H4 (cell line): ENCODE measurements at places on chromosomes 5 and 9. TPM values are rescaled to one million over a fixed set of nuclear protein-coding genes. Genes with fewer than 3 reads are reported as not detected.
A peak's percentile ranks its signal among the peaks of the same experiment; 100 is the strongest.

- DNase-seq, result no peak
Measured at GRCh38 chr5:921456-922435, 29.1 kb downstream of the TRIP13 start.

- DNase-seq, result no peak
Measured at GRCh38 chr5:82785882-82786509, 291.2 kb downstream of the TMEM167A start.

GRCh38 chr5:149274939-149275338 lies 3.3 kb downstream of the AFAP1L1 start:
- DNase-seq, result no peak

GRCh38 chr5:152595405-152595804 lies 190.3 kb upstream of the NMUR2 start:
- no peak for DNase-seq

DNA sequence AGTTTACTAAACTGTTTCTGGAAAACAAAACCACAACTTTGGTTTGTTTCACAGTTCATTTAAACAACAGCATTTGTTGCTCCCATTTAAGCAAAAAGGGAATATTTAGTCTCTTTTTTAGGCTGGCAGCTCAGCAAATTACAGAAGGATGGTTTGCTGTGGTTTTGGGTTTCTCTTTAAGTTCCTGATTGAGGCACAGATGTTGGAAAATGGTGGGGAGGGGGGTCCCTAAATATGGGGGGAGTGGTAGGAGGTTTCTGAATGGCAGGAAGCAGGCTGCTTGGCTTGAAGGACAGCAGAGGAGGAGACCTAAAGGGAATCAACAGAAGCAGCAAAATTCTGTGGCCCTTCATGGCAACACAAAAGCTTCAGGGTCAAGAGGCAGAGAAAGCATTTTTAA lies 263.4 kb downstream of the ZSWIM6 start:
- DNase-seq, result no peak

DNA sequence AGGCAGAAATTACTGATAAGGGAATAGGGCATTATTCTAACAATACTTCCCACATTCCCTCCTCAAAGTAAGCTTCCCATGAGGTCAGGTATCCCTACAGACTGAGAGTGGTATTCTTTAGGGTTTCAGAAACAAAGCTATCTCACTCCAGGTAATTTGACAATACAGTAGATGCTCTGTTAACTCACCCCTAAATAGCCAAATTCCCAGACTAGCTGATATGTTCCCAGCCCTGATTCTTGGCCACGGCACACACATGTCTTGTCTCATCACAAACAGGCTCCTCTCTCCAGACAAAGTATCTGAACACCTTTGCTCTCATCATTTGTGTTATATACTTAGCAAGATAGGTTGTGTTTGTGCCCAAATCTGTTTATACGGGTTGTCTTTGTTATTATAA lies 139.9 kb downstream of the ZNF608 start:
- no peak for DNase-seq

DNA sequence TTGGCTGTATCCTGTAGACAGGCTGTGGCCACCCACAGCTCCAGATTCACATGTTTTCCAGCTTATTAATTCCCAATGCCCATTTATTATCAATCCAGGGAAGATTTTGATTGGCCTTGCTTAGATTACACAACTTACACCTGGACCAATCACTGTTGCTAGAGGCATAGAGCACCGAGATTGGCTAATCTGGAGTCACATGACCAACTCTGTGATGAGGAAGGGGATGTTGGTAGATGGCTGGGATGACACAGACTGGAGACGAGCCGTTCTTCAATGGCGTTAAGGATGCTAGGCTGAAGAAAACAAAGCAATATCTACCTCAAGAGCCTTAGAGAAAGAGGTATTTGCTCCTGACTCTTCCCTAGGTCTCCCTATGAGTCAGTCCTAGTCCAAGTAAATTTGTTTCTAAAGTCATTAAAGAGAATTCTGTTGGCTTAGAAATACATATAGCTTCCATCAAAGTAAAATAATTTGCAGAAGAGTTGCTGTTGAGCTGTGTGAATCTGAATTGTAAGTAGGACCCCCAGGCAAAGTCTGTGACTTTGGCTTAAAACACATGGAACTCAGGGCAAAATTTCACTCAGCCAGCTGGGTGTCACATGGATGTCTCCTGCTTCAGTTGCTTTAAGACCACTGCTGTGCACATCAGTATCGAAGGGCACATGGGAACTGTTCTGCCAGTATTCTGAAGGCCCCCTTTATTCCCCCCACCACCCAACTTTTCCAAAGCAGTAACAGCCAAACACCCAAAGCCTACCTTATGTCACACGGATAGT lies 326.4 kb upstream of the KLF4 start:
- no peak for DNase-seq

GRCh38 chr9:73077625-73078030 lies 74.0 kb upstream of the ANXA1 start:
- DNase-seq, result no peak

DNA sequence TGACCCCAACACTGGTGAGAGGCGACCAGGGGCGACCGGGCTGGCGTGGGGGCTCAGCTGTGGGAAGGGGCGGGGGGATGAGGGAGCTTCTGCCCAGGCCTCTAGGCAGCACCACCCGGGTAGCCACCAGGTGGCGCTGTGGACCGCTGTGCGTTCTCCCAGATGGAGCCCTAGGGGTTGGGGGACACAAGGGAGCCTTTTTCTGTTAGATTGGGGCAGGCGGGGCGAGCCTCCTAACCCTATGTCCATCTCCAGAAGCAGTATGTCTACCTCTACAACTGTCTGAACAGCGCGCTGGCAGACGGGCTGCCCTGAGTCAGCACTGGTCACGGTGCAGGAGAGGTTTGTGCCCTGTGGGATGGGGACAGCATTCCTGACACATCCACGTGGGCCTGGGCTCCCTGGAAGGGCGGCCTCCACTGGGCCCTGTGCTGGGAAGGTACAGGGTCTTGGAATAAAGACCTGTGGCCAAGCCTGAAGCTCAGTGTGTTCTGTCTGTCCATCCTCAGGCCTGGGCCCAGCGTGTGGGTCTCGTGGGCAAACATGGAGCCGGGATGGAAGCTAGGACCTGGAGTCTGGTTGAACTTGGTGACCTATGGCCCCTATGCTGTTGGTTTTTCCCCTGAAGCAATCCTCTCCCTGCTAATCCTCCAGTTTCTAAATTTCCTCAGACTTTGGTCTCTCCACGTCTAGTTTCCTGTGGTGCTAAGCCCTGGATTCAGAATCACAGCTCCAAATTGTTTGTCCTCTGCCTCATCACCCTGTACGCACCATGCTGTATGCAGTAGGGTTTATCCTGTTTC lies 23.1 kb upstream of the SPTLC1 start:
- DNase-seq, result peak; percentile 32

DNA sequence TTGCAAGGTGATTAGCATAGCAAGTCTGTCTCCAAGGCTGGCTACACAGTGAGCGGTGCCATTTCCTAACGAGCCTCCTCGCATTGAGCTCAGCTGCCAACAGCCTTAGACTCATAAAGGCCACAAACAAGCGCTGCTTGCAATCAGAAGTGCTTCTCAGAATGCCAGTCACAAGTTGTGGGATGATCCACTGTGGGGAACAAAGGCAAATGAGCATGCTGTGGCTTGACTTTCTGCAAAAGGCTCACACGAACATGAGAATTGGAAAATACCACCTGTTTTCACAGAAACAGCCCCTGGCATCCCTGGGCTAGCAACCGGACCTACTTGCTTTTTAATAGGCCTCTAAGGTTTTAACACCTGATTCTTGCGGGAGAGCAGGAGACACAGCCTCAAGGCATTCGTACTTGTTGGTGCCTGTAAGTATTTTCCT lies 215.5 kb downstream of the FANCC start:
- DNase-seq, result no peak

- no peak for DNase-seq
Measured at GRCh38 chr5:124630767-124631704, 115.4 kb downstream of the ZNF608 start.

DNA sequence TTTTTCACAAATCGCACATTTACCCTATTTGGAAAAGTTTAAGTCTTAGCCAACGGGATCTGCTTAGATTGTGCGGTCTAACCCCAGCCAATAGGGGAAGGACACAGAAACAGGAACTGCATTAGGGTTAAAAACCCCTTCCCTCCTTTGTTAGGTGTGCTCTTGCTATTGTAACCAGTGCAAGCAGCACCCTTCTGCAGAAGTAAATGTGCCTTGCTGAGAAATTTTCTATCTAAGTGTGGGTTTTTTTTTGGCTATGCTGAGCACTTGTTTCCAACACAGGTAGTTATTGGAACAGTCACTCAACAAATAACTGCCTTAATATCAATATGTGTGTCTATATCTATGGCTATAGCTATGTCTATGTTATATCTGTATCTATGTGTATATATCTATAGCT lies 190.0 kb downstream of the TRIM32 start:
- no peak for DNase-seq

Gene WNK2
- 0.02 TPM in 1 of 2 replicates, not detected in the other for total RNA-seq

Gene TMEM250
- total RNA-seq, result 12.5 and 20.3 TPM in 2 replicates

Gene MYORG
- total RNA-seq, result 1.9 and 2.7 TPM in 2 replicates

Gene SLC34A1
- not detected in 2 replicates for total RNA-seq

Gene GNA14
- total RNA-seq, result 0.06 TPM in 1 of 2 replicates, not detected in the other

Gene NEURL1B
- 1.6 and 2.2 TPM in 2 replicates for total RNA-seq

Gene FAM78A
- total RNA-seq, result 0.29 and 0.87 TPM in 2 replicates

Gene PCDHA9
- 0.08 TPM in 1 of 2 replicates, not detected in the other for total RNA-seq
